Lower leg skin (tissue), 4 donors: ENCODE measurements at places on chromosomes 6 and 20.

GRCh38 chr20:32789896-32790750, 27.9 kb downstream of the DNMT3B start:
- DNase-seq: peak; percentile 92

GRCh38 chr6:10540073-10540746, 19.1 kb downstream of the GCNT2 start:
- DNase-seq: peak; percentile 20

DNA sequence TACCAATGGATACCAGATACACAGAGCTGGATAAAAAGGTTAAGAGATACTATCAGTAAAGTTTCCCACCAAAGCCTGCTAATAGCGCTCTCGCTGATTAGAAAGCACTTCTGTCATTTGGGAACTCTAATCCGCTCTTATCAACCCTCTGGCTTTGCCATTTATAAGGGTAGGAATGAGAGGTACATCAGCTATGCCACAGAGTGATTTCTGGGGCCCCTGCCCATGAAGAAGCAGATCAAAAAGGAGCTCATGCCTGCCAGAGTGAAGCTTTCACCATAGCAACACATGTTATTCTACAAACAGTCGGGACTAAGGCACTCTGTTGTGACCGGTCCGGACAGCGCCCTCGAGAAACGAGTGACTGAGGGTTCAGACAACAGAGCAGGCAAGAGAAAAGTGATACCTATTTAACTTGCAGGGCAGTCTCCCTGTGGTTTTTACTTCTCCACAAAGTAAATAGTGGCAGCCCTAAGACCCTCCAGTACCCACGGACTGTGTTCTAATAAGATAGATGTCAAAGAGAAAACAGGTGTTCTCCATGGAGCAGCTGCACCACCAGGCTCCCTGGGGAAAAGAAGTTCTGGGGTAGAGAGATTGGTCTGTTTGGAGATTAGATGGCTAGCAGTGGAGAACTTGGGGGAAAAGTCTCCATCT, 5.6 kb downstream of the TRAM2 start:
- DNase-seq: no peak

DNA sequence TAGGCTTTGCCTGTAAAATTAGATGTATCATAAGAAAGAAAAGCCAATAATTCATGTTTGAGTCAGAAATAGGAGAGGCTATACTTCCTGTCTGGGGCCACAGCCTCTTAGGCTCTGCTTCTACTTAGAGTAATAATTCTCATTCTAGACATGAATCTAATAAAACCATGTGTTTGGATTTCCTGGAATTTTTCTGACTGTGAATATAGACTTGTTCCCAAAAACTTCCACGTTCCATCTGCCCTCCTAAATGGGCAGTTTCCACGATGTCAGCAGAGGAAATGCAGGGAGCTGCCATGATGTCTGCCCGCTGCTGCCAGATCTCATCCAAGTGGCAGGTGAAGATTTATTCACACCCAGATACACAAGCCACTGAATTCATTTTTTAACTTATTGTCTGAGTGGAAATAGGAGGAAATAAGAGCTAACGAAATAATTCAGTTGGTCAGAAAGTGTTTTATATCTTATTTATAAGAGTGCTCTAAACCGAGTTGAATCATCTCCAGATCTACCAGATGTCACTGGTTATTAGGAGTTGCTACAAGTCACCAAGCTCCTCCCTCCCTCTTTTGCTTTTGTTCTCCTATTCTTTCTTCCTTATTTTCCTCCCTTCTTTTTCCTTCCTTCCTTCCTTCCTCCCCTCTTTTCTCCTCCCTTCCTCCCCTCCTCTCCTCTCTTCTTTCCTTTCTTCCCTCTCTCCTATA, 69.3 kb downstream of the ALDH8A1 start:
- no peak for DNase-seq

DNA sequence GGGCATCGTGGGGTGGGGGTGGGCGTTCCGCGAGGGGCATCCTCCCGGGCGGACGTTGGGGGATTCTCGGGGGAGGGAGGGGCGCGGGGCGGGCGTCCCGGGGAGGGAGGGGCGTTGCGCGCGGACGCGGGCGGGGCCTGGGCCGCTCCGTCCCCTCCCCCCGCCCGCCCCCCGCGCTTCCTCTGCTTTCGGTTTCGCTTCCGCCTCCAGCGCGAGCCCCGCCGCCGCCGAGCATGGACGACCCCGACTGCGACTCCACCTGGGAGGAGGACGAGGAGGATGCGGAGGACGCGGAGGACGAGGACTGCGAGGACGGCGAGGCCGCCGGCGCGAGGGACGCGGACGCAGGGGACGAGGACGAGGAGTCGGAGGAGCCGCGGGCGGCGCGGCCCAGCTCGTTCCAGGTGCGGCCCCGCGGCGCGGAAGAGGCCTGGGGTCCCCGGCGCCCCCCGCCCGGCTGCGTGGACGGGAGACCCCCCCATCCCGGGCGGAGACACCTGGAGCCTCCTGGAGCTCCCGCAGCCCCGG, at the start of gene OGFR:
Gene OGFR (plus strand): TSS at position 209 of the 528 bp plus-strand sequence. CDS start 25 bp downstream, at position 234.
- no peak for DNase-seq

DNA sequence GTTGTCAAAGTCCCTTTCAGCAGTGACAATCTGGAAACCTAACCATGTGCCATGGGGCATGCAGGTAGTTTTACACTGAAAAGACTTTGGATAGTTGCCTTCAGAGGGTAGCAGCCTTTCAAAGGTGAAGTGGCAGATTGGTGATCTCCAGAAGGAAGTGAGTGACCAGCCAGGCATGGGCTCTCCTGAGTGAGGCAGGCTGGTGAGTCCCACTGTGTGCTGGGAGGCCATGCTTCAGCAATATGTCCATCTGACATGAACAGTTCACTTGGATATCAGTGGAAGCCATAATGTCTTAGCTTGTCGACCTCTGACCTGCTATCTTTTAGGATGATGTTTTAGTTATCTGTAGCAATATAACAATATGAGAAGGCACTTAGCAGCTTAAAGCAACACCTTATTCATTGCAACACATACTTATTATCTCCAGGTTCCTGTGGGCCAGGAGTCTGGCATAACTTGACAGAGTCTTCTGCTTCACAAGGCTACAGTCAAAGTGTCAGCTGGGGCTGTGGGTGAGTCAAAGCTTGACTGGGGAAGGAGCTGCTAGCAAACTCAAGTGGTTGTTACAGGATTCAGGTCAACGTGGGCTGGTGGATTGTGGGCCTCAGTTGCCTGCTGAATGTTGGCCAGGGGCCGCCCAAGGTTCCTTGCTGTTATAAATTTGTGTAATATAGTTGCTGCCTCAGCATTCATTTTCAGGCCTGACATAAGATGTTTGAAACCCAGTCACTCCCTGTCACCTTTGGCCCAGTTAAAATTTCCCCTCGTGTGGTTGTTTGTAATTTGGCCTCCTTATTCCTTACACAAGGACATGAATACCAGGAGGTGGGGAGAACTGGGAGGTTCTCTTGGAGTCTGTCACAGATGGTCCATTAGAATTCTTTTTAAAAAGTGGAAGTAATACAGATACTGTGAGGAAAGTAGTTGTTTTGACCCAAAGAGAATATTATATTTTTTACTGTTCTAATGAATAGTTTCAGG, 100.2 kb downstream of the UST start:
- no peak for DNase-seq

GRCh38 chr6:45808917-45809316, 206.7 kb downstream of the CLIC5 start:
- no peak for DNase-seq

DNA sequence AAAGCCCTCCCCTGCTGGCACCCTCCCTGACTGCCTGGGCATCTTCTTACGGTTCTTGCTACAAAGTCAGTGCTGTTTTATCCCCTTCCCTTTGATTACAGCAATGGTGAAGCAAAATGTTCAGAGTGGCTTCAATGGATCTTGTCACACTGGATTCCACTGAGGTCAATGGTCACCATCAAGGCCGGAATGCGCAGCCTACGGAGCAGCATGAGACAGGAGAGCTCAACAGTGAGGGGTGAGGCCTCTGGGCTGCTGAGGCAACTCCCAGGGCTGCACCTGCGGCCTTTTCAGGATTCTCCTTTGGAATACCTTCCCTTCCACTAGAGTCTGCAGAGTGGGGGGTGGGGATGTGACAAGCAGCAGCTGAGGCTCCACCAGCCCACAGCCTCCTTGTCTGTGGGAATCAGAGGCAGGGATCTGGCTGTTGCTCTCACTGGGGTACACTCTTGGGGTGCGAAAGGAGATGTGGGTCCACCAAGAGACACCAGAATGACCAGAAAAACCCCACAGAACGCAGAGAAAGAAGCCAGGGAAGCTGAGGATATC, 40.4 kb upstream of the EMILIN3 start:
- no peak for DNase-seq

GRCh38 chr6:25564943-25565342, 87.1 kb upstream of the SCGN start:
- no peak for DNase-seq

DNA sequence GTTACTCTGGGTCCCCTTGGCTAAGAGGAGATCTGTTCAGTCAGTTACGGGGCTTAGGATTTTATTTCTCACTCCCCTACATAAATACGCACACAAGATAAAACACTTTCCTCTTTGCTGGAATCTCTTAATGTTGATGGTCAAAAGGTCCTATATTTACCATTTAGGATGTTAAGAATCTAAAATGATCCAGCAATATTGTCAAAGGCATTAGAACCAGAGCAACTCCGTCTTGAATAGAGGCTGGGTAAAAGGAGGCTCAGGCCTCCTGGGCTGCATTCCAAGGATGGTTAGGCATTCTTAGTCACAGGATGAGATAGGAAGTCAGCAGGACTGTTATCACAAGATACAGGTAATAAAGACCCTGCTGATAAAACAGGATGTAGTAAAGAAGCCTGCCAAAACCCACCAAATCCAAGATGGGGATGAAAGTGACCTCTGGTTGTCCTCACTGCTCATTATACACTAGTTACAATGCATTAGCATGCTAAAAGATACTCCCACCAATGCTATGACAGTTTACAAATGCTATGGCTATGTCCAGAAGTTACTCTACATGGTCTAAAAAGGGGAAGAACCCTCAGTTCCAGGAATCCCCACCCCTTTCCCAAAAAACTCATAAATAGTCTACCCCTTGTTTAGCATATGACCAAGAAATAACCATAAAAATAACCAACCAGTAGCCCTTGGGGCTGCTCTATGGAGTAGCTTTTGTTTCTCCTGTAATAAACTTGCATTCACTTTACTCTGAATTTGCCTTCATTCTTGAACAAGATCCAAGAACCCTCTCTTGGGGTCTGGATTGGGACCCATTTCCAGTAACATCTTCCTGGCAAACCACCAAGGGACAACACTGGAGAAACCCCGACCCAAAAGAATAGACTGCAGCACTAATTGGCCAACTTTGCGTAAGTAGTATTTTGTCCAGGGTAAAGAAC, 107.5 kb downstream of the DTNBP1 start:
- DNase-seq: no peak

DNA sequence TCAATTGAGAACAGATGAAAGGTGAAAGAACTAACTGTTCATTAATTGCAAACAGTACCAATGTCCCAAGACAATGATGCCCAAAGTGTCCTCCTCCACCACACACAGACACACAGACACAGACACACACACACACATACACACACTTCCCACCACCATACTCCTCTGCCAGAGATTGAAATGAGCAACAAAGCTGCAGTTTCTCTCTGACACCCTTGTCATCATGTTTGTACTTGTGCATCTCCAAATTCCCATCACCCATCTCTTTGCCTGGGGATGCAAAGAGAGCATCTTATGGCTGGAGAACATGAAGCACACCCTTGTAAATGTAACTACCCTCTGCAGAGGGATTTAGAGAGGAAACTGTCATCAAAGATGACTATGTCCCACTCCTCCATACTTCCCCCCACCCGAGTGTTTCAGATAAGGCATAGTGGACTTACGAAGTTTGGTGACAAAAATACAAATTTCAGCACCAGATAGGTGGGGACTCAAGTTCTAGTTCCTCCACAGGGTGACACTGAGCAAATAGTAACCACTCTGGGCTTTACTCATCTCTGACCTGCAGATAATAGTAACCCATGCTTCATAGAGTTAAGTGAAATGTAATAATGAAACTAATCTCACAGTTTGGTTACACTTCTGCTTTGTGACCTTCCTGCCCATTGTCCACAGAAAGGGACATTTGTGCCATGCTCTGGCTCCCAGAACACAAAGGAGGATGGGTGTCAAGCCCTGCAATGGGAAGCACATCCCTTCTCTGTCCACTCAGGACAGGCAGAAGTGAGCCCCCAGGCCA, 8.7 kb downstream of the MAFB start:
- no peak for DNase-seq

DNA sequence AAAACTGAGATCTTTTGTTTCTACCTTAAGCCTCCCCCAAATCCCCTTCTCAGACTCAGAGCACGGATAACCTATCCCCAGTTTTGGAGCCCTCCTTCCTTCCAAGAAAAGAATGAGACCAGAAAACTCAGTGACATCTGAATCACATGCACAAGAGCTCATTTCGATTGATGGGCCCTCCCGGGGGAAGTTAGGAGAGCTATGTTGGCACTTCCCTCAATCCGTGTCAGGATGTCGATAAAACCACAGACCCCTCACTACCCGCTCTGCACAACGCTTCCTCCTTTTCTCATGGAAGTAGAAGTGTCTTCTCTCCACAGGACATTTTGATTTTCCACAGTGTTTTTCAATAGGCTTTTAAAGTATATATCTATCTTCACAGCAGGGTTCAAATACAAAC, 332.4 kb downstream of the HACE1 start:
- DNase-seq: no peak

- DNase-seq: no peak
Measured at GRCh38 chr6:77774457-77774856, 121.6 kb downstream of the MEI4 start.

- no peak for DNase-seq
Measured at GRCh38 chr6:146153040-146153758, 124.3 kb downstream of the GRM1 start.

DNA sequence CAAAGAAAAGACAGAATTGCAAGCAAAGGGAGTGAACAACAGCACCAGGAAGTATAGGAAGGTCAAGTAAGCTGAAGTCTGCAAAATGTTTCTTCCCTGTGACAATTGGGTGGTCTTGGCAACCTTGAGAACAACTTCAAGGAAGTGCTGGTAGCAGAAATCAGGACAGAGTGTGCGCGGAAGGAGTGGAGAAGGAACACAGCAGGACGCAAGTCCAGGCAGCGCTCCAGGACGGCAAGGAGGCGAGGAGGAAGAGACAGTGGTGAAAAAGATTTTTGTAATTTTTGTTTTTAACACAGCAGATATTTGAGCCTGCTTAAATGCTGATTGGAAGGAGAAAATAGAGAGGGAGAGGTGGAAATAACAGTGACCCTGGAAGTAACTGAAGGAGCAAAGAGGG, 141.7 kb downstream of the F13A1 start:
- DNase-seq: no peak

- DNase-seq: no peak
Measured at GRCh38 chr6:139882977-139883728, 508.7 kb upstream of the CITED2 start.

DNA sequence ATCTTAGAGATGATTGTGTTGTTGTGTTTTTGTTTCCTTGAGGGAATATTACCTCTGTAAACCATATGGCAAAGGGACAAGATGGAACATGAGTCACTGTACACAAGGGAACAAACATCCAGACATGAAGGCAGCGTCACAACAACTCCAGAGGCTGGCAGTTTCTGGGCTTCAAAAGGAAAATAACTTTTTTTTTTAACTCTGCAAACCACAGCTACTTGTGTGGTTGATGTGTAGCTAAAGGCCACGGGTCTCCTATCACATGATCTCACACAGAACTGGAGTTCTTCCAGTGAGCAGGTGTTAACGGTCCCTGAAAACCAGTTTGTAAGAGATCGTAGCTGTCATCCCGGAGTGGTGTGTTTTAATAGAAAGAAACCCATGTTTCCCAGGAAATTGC, 33.2 kb upstream of the HBS1L start:
- no peak for DNase-seq
